ENCODE measurements at places on chromosomes 6 and 20.
A peak's percentile ranks its signal among the peaks of the same experiment; 100 is the strongest.

DNA sequence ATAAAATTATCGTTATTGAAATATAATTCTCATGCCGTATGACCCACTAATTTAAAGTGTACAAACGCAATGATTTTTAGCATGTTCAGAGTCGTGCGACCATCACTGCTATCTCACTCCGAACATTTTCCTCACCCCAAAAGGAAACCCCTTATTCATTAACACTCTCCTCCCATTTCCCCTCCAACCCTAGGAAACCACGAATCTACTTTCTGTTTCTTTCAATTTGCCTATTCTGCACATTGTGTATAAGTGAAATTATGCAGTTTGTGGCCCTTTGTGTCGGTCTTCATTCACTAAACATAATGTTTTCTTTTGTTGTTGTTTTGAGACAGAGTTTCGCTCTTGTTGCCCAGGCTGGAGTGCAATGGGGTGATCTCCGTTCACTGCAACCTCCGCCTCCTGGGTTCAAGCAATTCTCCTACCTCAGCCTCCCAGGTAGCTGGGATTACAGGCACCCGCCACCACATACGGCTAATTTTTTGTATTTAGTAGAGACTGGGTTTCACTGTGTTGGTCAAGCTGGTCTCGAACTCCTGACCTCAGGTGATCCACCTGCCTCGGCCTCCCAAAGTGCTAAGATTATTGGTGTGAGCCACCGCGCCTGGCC, 99.7 kb upstream of the ZNF217 start:
- DNase-seq, result no peak

DNA sequence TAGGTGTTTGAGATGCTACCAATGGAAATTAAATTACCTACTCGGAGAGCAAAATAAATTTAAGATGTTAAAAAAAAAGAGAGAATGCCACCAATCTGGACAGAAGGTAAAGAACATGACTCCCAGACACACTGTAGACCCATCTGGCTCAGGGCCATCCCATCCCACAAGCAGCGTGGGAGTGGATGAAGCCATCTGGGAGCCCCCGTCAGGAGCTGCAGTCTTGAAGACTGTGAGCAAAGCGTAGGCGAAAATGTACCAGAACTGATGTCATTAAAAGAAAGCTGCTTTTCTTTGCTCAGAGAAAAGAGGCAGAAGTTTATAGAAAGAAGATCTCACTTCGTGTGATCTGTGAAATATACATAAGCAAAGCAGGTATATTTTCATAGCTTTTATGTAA, 815.7 kb downstream of the QKI start:
- DNase-seq, result no peak

GRCh38 chr20:34566978-34567891, 8.7 kb downstream of the MAP1LC3A start:
- DNase-seq, result no peak

DNA sequence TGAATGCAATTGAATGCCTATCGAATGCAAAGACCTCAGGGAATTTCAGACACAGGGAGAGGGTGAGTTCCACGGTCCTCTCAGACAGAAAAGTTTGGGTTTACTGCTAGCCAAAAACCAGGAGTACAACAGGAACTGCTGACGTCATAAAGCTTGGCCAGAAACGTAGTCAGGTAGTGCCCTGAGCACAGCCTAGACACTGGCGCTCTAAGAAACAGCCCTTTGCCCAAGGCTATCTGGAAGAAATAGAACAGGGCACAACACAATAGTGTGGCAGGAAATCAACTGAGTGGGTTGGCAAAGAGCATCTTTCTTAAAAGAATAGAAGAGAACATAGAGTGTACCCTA, 58.0 kb downstream of the GFOD1 start:
- DNase-seq, result no peak

GRCh38 chr6:152160346-152160745, 352.9 kb downstream of the ESR1 start:
- DNase-seq, result no peak

GRCh38 chr6:168526841-168527281, 85.9 kb downstream of the SMOC2 start:
- no peak for DNase-seq

DNA sequence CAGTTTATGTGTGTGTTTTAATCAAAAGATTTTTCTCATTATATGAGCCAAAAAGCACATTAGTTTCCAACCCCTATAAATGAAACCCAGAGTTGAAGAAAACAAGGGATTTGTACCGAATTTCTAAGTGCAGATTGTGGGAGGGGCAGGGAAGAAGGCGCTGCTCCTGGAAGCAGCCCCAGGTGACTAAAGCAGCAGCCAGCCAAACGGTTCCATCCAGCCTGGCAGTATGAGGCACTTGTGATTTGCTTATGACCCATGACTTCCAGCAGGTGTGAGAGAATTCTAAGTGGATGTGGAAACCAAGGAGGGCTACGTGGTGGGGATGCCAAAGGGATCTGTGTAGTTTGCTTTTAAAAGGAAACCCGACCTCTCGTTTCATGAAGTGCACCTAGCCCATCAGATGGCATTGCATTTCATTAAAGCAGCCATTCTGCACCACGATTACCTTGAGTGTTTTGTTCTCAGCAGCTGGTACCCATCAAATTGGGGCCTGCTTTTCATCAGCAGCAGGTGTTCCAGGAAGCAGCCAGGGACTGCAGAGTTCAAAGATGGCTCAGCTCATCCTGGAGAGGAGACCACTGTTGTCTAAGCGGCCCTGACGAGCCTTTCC, 79.1 kb downstream of the DTD1 start:
- DNase-seq, result no peak

DNA sequence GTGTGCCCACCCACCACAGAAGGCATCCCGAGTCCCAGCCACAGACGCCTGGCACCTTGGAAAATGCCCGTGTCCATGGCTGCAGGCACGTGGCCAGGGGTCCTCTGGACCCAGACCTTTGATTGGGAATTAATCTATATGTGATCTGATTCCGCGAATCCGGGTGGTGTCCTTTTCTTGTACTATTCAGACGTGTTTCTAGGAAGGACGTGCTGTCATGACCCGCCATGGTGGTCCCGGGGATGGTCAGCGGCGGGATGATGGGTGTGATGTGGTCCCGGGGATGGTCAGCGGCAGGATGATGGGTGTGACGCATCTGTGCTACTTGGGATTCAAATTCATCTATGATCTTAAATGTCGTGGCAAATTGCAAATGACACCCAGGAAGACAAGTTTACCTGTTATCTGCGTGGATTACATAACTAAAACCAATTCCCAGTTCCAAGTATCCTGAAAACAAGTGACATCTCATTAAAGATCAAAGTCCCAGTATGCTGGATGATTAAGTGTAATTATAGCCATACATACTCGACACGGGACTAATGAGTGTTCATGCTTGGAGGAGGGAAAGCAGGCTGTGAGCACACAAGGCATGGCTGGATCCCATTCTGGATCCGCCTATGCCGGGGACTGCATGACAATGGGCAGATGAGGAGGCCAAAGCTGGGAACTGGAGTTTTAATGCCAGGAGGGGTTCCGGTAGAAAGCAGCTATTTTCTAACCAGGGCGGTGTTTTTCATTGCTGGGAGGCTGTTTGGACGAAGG, 256.5 kb downstream of the TAF4 start:
- DNase-seq, result no peak

DNA sequence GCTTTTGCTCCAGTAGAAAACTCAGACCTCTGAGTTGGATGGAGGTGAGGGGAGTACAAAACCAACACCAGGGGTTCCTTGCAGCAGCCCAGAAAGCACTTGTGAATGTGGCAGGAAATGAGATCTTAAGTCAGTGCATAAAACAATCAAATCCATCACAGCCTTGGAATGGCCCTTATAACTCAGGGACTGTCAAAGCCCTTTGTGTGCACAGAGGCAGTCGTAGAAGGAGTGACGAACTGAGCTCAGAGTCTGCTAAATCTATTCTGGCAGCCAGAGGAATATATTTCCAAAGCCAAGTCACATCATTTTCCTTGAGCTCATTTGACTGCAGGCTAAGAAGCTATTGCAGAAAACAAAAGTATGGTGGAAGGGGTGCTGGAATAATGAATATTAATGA, 676.6 kb downstream of the DHX35 start:
- DNase-seq, result no peak

DNA sequence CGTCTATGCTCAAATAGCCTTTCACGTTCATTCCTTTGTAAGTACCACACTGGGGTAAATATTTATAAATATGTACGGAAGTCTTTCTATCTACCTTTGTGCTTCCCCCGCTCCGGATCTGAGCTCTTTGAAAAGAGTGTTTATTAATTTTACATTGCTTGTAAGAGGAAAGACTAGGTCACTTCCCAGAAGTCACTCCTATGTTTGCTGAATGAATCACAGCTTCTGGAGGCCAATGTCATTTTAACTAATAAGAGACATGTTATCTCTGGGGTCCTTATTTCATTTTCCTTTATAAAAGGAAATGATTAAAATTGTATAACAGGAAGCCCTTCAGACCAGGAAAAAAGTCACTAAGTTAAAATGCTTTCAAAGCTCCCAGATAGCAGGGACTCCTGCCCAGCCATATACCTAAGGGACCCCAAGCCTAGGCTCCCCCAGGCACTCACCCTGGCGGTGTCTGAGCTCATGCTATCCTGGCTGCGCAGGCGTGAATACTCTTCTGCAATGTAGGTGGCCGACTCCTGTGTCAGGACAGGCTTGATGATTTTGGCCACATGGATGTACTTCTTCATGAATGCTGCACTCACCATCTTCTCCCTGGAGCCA, 12.6 kb downstream of the MCM3 start:
- no peak for DNase-seq

GRCh38 chr20:48682529-48683363, 145.1 kb downstream of the PREX1 start:
- DNase-seq, result no peak

- DNase-seq, result no peak
Observed at GRCh38 chr6:148625609-148626008, 121.2 kb upstream of the UST start.

DNA sequence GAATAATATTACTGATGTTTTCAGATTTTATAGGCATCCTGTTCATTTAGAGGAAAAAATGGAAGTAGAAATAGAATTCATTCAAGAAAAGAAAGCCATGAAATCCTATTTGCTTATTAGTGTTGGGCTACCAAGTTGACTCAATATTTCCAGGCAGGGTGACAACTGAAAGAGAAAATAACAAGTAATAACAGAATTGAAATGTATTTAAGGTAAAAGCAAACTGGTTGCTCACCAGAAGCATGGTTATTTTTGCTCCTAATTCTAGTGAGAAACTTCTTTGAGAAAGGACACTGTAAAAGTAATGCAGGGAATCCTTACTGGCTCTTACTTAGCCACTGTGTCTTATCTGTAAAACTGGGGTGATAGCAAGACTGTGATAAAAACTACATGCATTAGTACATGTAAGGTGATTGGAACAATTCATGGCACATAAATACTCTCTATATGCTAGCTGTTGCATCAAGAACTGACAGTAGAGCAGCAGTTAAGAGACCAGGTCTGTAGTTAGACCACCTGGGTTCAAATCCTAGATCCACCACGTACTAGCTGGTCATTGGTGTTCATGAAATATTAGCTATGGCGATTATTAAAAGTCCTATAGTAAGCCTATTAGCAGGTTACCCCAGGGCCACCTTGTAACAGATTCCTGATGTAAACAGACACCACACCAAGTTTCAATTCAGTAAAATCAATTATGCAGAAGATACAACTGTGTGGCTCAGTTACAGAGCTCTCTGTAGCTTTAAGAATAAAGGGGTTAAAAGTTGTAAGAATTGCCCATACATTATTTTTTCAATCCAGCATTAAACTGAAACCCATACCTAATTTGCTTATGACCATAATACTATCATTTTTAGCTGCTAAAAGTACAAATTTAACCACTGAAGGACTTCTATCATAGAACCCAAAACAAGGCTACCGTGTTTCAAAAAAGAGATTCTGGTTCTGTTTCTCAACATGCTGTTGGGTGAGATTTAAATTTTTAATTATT, 159.2 kb upstream of the COL21A1 start:
- no peak for DNase-seq

GRCh38 chr6:55496201-55496600, 82.8 kb downstream of the HMGCLL1 start:
- DNase-seq, result no peak

GRCh38 chr6:143357152-143357551, 93.3 kb downstream of the ADAT2 start:
- DNase-seq, result no peak

DNA sequence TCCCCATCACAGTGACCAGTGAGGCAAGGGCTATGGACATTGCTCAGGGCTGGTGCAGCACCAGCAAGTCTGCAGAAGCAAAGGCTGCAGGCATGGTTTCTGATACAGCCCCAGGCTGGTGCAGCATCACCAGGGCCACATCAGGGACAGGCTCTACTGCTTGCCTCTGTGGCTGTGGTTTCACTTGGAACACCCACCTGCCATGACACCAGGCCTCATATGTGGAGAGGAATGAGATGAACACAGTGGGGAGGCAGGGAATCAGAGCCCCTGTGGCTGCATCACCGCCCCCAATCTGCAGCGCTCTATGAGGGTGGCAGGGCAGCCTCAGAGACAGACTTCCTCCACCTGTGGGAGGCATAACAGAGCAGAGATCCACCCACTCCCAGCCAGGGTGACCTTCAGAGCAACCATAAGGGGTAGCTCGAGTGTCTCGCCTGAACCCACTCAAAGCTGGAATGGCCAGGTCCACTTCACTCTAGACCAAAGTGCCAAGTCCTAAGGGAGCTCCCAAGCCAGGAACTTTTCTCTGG, 7.9 kb downstream of the RING1 start:
- DNase-seq, result no peak

GRCh38 chr20:57135875-57136274, 130.6 kb downstream of the BMP7 start:
- no peak for DNase-seq

DNA sequence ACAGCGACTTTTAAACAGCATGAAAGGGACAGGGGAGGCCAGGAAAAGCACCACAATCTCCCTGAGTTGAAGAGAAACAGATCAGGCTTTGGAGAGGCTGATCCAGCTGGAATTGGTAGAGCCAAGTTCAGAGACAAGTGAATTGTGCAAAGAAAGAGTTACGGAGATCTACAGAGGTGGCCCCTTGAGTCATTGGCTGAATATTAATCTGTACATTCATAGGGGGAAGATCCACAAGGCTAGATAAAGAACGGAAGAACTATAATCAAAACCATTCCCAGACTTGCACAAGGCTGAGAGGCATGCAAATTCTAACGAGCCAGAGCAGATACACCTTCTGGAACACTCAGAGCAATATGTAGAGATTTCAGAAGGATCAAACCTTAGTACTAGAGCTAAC, 14.2 kb upstream of the FOXQ1 start:
- no peak for DNase-seq

DNA sequence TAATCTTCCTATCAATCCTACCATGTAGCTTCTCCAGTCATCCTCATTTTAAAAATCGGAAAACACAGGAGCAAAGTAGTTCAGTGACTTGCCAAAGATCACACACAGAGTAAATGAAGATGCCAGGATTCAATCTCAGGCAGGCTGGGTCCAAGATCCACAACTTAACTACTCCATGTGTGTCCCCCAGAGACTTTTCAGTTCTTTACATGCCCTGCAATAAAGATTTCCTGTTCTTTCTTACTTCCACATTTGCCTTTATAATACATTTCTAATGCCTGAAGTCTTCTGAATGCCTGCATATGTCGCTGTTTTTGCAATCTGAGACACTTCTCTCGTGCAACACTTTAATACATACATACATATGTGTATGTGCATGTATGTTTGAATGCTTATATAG, 121.7 kb upstream of the MARCKS start:
- peak; percentile 8 for DNase-seq

Measured in inflammatory macrophage (primary cell).